ENCODE measurements at places on chromosomes 6 and 20. TPM values are rescaled to one million over a fixed set of nuclear protein-coding genes. Genes with fewer than 3 reads are reported as not detected.

- no peak for DNase-seq
Measured at GRCh38 chr6:148112851-148113319, 229.8 kb upstream of the SASH1 start.

GRCh38 chr6:106783640-106784566, 154.5 kb downstream of the QRSL1 start:
- DNase-seq, result no peak

GRCh38 chr20:34024723-34025351, 31.1 kb downstream of the RALY start:
- DNase-seq, result no peak

- DNase-seq, result no peak
Measured at GRCh38 chr20:6886065-6886729, 118.7 kb downstream of the BMP2 start.

- DNase-seq, result no peak
Measured at GRCh38 chr6:155604991-155605390, 149.4 kb upstream of the NOX3 start.

- DNase-seq, result no peak
Measured at GRCh38 chr6:143695130-143695968, 17.6 kb downstream of the PHACTR2 start.

DNA sequence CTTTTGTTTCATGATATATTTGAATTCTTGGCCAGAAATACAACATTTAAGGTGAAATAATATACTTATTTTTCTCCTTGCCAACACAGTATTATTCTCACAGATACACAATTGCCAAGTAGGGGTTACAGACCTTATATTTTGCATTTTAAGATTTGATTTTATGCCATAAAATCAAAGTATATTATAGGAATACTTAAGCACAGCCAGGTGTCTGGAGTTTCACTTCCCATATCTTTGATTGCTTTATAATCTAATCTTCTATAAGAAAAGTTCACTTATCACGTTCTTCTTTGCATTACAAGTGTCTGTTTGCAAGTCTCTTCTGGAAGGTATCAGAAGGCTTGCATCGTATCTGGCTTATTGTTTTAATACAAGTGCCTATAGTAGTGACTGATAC, 327.7 kb upstream of the MANEA start:
- DNase-seq, result no peak

DNA sequence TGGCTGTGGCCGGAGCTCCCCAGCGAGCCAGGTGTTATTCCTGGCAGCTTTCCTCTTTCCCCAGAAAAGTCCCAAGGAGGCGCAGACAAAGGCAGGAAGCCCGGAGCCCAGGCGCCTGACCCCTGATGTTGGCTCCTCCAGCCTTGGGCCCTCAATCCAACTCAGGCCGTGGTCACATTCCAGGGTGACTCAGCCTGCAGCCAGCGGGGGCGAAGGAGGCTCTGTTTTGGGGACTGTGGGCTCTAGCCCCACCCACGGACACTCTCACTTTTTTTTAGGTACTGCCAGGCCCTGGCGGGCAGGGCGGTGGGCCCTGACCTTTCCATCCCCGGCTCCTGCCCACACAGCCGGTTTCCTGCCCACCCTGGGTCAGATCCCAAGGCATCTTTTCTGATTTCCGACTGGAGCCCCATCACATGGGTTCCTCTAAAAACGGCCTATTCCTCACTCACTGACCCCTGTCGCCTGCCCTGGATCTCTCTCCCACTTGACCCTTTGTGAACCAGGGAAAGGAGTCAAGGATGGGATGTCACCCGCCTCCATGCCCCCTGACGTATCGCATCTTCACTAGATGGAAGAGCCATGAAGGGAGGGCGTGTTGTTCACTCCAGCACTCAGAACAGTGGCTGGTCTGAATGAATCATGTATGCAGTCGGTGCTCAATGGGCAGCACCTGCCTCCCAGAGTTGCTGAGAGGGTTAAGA, 5.5 kb downstream of the PTGIS start:
- DNase-seq, result peak; percentile 49

- DNase-seq, result no peak
Measured at GRCh38 chr6:52640170-52640569, 30.7 kb upstream of the TMEM14A start.

DNA sequence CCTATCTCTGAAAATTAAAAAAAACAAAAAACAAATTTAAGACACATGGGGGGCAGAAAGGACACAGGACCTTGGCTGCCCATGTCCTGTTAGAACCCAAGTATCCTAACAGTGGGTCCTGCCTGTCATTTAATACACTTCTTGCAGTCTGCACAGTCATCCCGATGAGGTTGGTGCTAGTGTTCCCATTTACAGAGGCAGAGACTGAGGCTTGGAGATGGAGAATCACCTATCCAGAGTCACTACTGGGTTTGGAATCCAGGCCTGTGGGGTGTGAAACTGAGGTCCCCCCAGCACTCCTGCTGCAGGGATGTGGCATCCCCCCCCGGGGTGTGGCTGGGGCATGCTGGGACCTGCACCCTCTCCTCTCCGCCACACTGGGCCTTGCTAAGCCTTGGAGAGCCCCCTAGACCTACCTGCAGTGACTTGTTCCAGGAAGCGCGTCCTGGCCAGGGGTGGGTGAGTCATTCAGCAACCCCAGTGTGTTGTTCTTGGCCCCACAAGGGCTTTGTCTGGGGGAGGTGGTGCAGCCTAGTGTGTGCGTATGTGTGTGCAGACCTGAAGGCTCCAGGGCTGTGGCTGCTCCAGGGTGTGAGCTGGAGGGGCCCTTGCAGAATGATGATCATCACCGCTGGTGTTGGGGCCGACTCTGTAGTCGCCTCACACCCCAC, 49.7 kb downstream of the BCAS4 start:
- DNase-seq, result no peak

GRCh38 chr20:2168946-2169345, 67.3 kb downstream of the STK35 start:
- no peak for DNase-seq

GRCh38 chr6:149012040-149012545, 265.3 kb downstream of the UST start:
- DNase-seq, result no peak

DNA sequence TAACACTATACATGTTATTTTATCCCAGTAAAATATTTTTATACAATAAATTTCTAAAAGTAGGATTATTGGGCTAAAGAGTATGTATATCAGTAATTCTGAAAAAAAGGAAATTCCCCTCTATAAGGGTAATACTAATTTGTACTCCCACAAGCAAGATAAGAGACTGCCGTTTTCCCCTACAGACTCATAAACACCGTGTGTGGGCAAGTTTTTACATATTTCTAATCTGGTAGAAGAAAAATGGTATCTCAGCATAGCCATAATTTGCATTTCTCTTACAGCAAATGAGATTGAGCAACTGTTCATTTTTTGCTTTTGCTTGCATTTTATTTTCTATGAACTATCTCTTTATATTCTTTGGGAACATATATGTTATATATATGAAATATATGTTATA, 26.0 kb upstream of the MYMX start:
- no peak for DNase-seq

- no peak for DNase-seq
Measured at GRCh38 chr6:57158658-57159057, 13.5 kb upstream of the BAG2 start.

- DNase-seq, result no peak
Measured at GRCh38 chr6:137272403-137272802, 53.2 kb upstream of the IFNGR1 start.

DNA sequence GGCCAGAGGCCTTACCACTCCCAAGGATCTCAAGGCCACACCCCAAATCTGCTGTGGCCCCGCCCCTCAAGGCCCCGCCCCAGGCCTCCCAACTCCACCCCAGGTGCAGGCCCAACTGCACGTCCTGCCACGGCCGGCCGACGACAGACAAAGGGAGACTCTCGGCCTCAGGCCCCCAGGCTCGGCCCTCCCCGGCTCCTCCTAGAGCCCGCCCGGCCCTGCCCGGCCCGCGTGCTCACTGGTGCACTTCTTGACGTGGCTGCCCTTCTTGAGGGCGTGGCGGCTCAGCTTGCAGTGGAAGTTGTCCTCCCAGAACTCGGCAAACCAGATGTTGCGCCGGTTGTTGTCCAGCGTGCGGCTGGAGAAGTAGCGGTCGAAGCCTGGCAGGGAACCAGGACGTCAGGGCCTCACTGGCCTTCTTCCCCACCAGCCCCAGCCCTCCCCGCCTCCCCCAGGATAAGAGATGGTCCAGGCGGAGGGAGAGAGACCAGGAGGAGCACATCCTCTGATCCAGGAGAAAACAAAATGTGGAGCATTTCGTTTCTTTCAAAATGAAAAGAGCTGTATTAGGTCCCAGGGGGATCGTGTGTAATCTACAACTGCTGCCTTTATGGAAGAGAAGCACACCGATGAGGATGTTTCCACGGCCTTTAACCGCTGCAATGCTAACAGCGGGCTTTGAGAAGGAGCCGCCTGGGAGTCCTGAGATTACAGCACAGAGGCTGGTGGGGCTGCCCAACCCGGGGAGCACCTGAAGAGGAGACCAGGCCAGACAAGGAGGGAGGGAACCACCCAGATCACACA, 89.4 kb downstream of the GRM4 start:
- DNase-seq, result no peak

DNA sequence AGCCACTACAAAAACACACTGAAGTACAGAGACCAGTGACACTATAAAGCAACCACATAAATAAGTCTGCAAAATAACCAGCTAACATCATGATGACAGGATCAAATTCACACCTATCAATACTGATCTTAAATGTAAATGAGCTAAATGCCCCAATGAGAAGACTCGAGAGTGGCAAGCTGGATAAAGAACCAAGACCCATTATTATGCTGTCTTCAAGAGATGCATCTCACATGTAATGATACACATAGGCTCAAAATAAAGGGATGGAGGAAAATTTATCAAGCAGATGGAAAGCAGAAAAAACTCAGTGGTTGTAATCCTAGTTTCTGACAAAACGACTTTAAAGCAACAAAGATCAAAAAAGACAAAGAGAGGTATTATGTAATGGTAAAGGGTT, 138.1 kb upstream of the PLN start:
- no peak for DNase-seq

DNA sequence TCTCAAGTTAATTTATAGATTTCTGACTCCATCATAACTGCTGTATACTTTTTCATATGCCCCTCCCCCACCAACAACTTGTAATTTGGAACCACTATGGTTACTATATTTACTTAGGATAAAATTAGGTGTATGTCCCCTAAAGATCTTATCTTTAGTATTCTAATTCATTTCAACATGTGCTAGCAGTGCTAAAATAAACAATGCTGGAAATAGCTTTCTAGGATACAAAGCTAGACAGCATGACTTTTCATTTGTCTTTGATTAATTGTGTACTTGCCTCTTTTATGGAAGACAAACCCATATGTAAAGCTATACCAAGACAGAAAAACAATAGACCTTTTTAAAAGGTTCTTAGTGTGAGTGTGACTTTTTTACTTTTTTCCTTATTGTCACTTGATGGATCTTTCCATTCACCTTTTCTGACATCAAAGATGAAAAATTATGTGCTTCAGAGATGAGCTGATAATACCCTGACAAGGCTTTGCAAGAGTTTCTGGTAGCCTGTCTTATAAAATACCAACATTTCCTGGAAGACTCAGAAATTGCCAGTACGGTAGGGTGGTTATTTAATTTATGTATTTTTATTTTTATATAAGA, 31.2 kb upstream of the POPDC3 start:
- no peak for DNase-seq

DNA sequence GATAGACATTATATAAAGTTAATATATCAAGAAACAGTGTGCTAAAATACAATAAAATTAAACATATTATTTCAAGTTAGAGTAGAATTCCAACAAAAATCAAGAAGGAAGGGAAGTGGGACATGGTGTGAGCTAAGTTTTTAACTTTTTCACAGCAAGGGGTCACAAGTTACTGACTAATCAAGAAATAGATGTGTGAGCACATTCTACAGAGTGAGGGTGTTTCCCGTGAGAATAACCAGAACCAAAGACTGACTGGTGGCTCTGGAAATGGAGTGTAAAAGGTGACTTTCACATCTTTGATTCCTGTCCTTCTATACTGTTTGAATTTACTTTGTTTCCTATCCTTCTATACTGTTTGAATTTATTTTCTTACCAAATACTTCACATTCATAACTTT, 206.6 kb downstream of the TASP1 start:
- DNase-seq, result no peak

GRCh38 chr6:4384656-4385055, 249.3 kb upstream of the ECI2 start:
- DNase-seq, result no peak

DNA sequence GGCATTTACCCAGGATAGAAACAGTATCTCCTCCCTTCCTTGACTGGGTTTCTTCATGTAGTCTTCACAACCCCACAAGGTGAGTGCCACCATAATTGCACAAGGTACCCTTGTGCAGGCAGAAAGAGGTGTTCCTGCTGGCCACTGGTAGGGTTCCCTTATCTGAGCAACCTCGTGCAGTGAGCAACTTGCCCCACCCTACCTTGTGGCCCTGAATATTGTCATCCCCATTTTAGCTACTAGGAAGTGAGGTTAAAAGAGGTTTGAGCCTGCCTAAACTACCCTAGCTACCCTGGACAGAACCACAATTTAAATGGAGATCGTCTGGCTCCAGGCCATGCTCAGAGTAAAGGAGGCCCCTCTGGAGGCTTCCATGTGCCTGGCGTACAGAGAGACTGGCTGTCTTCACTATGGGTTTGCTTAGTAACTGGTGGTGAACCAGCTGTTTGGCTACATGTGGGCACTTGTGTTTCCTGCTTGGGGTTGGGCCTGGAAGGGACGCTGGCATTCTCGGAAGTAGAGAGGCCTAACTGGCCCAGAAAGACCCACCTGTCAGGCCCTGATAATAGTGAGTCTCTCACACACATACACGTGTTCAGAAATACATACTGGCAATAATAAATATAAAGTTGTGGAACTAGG, 148.8 kb downstream of the LRFN2 start:
- DNase-seq, result no peak

GRCh38 chr6:30979690-30980089, 3.8 kb upstream of the MUC21 start:
- no peak for DNase-seq

GRCh38 chr6:151627689-151628444, 134.1 kb downstream of the CCDC170 start:
- DNase-seq, result no peak

DNA sequence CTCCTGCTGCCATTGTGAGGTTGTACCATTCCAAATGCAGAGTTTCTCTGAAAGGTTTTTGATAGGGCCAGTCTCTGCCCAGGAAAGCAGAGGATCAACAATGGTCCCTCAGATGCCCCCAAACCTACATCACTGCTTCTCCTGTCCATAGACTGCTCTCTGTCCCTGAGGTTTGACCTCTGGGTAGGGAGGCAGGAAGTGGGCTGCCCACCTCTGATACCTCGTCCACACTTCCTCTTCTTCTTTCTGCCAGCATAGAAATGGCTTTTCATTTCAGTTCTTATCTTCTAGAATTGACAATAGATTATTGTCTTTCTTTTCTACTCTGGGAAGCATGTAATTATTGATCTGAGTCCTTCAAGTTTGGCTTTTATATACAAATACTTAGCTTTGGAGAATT, 170.6 kb downstream of the TRMT11 start:
- no peak for DNase-seq

Gene FKBP1C
- total RNA-seq, result 0.31 TPM

Gene MEP1A
- total RNA-seq, result not detected

Gene WASF1
- 5.8 TPM for total RNA-seq

Gene IRAK1BP1
- 4.2 TPM for total RNA-seq

Gene CRISP3
- not detected for total RNA-seq

Gene FAM217A
- not detected for total RNA-seq

Gene STMND1
- total RNA-seq, result not detected

Gene BEND6
- total RNA-seq, result 0.72 TPM

Gene RAET1E
- 1.4 TPM for total RNA-seq

Gene RSPO3
- 40.1 TPM for total RNA-seq

Gene RNF182
- 2.1 TPM for total RNA-seq

Gene IRF4
- total RNA-seq, result 5.8 TPM

Gene FHL5
- 12.9 TPM for total RNA-seq

Gene ID4
- 102 TPM for total RNA-seq

Gene ERMARD
- 18.6 TPM for total RNA-seq

All from omental fat pad (tissue), 4 donors.